ENCODE measurements at places on chromosomes 2 and 18.

GRCh38 chr2:197130318-197130717 lies 180.3 kb downstream of the ANKRD44 start:
- no peak for DNase-seq

DNA sequence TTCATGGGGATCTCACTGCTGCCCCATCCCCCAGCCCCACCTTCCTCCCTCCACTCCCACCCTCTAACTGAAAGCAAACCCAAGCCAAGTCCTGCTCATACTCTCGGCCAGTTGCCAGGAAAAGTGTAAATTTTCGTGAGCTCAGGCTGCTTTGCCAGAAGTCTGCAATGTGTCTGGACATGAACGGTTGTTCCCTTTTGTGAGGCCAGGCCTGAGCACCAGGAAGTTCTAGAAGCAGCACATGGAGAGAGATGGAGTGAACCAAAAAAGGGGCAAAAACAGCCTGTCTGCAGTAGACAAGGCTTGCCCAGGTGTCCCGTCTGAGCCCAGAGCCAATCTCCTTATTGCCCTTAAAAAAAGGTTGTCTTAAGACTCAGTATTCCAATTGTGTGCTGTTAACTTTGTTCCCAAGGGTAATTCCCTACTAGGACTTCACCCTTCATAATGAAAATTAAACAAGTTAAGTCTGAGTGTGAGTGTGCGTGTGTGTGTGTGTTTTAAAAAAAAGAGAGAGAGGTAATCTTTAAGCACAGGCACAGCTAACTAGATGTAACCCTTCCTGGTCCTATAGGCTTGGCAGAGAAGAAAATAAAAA lies 247.1 kb downstream of the BCL11A start:
- DNase-seq, result no peak

- no peak for DNase-seq
Measured at GRCh38 chr2:143728498-143728897, 599.3 kb downstream of the ARHGAP15 start.

DNA sequence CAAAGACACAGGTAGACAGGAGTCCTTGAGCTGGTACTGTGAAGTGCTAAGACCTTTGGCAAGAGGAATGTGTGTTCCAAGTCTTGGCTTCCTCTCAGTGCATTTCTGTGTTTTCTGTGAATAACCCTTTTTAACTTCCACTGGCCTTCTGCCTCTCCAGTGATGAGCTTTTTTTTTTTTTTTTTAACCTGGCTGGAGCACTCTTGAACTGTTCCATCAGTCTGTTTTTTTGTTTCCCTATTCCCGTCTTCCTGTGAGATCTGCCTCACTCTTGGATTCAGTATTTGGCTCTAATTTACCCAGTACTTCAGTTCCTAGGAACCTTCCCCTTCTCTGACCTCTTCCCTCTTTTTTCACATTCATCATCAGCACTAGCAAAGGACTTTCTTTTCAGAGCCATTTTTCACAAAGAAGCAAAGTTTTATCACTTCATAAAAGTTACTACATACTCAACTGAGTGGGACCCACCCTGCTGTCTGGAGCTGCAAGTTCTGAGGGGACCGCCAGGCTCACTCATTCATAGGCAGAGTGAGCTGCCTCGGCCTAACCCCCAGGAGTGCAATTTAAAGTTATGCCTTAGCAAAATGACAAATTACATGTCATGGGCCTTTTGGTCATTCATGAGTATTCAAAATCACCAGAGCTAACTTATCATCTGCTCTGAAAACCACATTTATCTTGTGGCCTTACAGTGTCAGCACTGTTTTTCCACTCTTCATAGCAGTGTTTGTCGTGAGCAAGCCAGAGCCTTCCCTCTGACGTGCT lies 126.9 kb upstream of the DAPL1 start:
- no peak for DNase-seq

- no peak for DNase-seq
Measured at GRCh38 chr2:209091056-209091455, 332.8 kb upstream of the MAP2 start.

- no peak for DNase-seq
Measured at GRCh38 chr2:191150230-191150599, 579 bp downstream of the STAT4 start.

DNA sequence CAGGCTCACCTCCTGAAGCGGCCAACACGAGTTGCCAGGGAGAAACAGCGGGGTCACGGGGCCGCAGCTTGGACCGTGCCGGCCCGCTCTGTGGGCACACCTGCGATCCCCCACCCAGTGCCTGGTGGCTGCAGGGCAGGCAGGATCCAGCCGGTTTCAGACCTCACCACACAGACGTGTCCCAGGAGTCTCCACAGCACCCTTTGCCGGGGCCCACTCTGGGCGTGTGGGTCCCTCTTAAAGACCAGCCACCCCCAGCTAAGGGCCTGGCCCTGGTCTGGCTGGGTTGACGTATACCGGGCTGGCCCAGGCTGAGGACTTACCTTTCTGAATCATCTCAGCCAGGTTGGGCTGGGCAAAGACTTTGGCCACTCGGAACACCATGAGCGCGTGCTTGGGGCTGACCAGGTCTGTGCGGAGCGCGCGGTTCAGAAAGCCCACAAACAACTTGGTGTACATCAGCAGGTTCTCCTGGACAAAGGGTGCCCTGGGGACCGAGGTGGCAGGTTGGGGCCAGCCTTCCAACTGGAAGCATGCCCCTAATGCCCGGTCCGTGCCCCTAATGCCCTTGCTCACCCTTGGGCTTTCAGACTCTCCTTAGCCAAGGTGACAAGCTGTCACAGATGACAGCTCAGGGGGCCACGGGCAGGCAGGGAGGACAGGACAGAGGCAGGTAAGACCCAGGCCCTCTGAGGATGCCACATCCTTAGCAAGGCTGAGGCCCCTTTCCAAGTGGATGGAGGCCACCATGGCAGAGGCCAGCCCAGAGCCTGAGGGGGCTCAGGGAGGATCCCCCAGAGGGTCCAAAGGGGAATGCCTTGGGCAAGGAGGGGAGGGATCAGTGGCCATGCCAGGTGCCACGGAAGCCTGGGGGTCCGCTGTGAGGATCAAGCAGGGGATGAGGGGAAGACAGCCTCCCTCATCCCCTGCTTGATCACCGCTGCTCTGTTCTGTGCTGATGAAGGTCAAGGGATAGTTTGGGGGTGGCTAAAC lies 10.2 kb upstream of the CCDC74B start:
- no peak for DNase-seq

DNA sequence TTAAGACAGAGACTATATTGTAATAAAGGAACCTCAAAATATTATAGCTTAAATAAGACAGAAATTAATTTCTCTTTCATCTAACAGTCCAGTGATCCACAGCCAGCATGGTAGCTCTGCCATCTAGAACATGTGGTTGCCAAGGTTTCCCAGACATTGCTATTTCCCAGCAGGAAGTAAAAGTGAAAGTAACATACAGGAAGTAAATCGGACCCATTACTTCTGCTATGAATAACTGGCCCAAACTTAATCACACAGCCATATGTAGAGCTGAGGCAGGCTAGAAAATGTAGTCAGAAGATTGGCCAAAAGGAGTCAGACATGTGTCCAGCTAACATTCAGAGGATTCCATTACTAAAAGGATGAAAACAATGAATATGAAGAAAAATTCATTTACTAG lies 71.0 kb downstream of the NOL4 start:
- no peak for DNase-seq

DNA sequence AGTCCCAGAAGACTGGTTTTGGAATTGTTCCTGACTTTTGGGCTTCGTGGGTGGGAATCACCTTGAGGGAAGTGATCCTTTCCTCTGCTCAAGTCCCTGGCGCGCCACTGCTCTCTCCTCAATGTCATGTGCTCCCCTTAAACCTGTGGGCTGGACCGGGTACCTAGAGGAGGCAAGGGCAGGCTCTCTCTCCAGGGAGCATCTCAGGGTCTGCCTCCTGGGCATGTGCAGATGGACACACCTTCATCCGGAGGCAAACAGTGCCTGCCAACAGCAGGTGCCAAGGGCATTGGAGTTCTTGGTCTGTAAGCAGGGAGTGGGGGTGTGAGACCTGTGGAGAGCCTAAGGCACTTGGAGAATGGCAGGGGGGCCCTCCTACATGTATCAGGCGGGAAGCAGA lies 142.6 kb downstream of the INHBB start:
- DNase-seq, result no peak

DNA sequence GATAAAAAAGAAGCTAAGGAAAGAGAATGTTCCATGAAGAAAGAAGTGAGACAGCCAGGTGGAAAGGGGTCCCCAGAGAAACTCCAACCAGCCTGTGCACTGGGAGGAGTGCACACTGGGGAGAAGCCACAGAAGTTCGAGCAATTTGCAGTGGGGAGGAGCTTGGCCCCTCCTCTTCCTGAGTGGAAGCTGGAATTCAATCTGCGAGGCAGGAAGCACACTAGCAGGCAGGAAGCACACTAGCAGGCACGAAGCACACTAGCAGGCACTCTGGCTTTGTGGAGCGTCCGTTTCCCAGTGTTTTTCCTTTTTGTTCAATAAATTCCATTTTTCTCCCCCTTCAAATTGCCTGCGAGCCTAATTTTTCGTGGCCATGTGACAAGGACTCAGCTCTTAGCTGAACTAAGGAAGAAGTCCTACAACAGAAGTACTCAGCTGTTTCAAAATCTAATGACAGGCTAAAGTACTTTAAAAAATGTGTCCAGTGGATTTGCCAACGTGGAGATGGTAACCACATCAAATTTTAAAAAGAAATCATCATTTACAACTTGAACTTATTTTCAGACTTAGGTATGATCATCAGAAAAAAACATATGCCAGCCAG lies 21.4 kb upstream of the SPIRE1 start:
- DNase-seq, result no peak

GRCh38 chr2:96540136-96540535 lies 3.6 kb downstream of the ARID5A start:
- DNase-seq, result no peak

- no peak for DNase-seq
Measured at GRCh38 chr2:36915627-36916026, 50.7 kb downstream of the STRN start.

GRCh38 chr2:106127282-106127771 lies 66.8 kb downstream of the UXS1 start:
- DNase-seq, result no peak

DNA sequence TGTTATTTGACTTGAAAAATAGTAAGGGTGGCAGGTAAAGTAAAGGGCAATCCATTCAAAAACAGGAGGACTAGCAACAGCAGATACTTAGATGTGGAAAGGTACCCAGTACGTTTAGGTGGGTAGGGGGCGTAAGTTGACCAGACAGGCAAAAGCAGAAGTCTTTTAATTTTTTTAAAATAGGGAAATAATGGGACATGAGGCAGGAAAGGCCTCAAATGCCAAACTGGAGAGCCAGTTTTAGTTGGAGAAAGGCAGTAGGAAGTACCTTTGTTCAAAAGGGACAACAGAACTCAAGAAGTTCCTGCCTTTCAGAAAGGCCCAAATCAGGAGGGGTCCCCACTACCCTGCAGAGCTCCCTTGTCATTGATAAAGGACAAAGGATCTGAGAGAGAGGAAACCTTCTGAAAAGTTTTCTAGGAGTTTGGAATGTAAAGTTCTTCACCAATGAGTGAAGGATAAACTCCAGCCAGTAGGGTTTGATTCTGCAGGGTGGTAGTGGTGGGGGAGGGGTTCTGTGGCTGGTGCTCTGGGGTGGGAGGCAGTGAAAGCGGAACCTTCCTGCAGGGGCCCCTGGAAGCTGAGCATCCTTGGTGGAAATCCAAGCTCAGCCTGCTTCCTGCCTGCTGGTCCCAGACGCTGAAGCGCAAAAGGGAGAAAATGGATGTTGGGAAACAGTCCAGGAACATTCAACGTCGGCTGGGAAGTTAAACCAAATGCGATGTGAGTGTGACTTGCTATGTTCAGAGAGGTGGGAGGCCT lies 40.1 kb downstream of the TMEM17 start:
- DNase-seq, result no peak

DNA sequence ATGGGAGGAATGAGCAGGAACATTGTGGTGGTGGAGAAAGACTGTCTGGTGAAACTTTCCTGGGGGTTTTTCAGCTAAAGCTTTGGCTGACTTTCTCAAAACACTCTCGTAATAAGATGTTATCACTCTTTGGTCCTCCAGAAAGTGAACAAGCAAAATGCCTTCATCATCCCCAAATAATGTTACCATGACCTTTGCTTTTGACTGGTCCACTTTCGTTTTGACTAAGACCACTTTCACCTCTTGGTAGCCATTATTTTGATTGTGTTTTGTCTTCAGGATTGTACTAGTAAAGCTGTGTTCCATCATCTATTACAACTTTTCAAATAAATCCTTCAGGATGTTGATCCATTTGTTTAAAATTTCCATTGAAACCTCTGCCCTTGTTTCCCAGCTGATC lies 103.2 kb downstream of the AKAIN1 start:
- no peak for DNase-seq

- no peak for DNase-seq
Measured at GRCh38 chr18:74508821-74509225, 12.7 kb downstream of the CNDP2 start.

GRCh38 chr2:120576509-120577474 lies 158.9 kb upstream of the GLI2 start:
- DNase-seq, result no peak

DNA sequence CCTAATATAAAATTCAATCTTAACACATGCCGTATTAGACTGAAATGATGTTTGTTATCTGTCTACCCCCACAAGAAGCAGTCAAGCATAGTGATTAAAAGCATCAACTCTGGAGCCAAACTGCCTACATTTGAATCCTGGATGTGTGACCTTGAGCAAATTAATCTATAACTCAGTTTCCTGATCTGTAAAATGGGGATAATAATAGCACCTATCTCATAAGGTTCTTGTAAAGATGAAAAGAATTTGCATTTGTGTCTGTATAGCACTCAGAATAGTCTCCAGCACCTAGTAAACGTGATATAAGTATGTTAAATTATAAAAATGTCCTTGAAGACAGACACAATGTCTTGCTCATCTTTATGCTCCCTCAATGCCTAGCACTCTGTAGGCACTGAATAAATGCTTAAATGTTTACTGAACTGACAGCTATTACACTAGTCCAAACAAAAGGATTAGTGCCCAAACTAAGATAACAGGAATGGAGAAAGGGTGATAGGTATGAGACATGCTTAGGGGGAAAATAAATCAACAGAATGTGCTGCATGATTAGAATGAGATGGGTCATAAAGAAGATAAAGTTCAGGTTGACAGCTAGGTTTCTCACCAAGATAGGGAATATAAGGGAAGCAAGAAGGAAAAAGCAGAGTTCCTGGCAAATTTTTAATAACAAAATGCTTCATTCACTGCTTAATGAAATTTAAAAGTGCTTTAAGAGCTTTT lies 180.6 kb downstream of the ATAD2B start:
- DNase-seq, result no peak

DNA sequence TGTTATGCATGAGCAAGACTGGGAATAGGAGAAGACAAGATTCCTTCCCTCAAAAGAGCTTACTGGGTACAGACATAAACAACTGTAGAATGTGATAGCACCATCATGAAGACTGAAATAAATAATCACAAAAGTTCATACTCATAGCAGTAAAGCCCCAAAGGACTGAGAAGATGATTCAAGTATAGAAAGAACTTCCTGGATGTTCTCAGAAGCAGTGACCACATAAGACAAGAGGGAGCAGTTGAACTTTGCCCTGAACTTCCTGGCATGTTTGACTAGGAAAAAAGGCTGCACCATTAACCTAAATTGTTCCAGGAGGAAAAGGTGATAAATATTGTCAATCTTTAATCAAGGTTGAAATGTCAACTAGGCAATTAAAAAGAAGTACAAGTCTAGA lies 57.8 kb upstream of the CCDC141 start:
- no peak for DNase-seq

Measured in NCI-H1930 (cell line).